ENCODE measurements at places on chromosomes 3 and 15.

- no peak for DNase-seq
Observed at GRCh38 chr15:76930831-76931396, 635 bp upstream of the RCN2 start.

- DNase-seq: no peak
Observed at GRCh38 chr3:8645712-8646111, 1.1 kb upstream of the SSUH2 start.

DNA sequence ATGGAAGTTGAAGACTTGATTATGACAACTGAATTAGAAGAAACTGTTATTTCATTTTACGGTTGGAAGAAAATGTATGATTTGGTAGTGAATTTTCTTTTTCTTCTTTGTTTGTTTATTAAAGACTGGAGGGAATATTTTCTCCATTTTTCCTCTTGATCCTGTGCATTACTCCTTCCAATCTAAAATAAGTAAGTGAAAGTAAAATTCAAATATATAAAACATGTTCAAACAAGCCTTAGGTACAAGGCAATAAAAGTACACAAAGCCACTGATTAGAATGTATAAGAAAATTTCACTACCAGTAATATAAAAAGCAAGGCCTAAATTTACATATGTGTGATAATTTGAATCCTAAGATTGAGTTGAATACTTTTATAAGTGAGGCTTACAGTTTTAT lies 181.2 kb upstream of the MME start:
- DNase-seq: no peak

DNA sequence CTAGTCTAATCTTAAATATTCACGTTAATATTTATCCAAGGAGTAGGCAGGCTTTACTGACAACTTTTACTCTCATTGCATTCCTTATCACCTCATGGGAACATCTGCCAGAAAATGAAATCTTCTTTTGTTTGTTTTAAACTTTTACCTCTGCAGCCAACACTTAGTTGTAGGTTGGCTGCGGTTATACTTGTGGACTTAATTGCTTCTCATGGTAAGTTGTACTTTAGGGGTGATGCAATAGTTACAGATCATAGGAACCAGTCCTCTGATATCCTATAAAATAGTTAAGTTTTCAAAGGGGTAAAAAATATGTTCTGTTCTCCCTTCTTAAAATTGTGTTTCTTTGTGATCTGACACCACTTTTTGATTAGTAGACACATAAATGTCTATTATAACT lies 321.9 kb downstream of the ZPLD1 start:
- DNase-seq: no peak

DNA sequence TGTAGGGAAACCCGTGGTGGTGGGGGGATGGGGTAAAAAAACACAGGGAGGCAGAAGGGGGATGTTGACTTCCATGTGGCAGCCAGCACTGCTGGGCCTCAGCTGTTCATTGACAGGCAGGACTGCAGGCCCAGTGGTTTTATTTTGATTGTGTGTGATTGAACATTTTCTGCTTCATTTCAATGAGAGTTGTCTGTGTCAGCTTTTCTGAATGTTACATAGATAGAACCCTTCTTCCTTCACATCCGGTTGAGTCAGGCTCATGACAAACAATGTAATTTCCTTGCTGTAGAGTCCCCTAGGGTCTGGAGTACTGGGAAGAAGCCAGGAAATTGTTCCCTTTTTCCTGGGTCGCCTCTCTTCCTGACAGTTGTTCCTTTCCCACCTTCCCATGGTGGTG lies 8.2 kb upstream of the RPP25 start:
- no peak for DNase-seq

DNA sequence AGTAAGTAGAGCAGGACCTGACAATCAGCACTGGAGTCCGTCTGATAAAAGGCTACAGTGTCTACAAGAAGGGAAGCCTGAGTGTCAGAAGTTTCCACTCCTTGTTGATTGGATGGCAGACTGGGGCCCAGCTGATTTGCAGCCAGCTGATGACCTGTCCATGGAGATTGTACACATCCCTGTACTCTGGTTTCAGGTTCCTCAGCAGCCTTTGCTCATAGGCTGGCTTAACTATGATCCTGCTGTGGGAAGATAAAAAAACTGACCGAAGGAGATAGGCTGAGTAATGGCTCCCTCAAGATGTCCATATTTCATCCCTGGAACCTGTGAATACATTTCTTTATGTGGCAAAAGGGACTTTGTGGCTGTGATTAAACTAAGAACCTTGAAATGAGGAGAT lies 11.7 kb upstream of the LACTB start:
- no peak for DNase-seq

- no peak for DNase-seq
Observed at GRCh38 chr3:7576506-7576905, 715.6 kb downstream of the GRM7 start.

- DNase-seq: no peak
Observed at GRCh38 chr15:96274698-96275097, 55.8 kb upstream of the NR2F2 start.

- peak; percentile 84 for DNase-seq
Observed at GRCh38 chr15:40104865-40105516, 3.7 kb downstream of the BMF start.

- peak; percentile 77 for DNase-seq
Observed at GRCh38 chr15:41934843-41935242, 37.5 kb downstream of the EHD4 start.

- no peak for DNase-seq
Observed at GRCh38 chr3:188537606-188538005, 383.6 kb downstream of the LPP start.

DNA sequence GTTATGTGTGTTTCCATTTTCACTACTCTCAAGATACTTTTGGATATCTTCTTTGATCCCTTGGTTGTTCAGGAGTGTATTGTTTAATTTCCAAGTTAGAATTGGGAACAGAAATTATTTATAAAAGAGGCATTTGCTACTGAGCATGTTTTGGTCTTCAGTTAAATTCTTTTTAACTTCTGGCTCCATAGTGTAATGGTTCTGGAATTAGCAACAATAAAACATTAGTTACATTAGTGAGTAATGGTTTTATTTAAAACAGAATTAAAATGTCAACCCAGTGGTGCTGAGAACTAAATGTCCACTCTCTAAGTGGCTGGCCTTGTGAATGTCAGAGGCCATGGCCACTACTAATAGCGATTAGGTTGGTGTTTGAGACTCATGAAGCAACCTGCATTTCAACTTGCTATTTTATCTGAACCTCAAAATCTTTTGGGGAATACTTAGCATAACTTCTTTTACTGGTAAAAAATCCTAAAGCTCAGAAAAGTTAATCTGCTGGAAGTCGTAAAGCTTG lies 19.5 kb upstream of the MASP1 start:
- DNase-seq: no peak

- no peak for DNase-seq
Observed at GRCh38 chr3:134094491-134094890, 64.8 kb upstream of the SLCO2A1 start.

DNA sequence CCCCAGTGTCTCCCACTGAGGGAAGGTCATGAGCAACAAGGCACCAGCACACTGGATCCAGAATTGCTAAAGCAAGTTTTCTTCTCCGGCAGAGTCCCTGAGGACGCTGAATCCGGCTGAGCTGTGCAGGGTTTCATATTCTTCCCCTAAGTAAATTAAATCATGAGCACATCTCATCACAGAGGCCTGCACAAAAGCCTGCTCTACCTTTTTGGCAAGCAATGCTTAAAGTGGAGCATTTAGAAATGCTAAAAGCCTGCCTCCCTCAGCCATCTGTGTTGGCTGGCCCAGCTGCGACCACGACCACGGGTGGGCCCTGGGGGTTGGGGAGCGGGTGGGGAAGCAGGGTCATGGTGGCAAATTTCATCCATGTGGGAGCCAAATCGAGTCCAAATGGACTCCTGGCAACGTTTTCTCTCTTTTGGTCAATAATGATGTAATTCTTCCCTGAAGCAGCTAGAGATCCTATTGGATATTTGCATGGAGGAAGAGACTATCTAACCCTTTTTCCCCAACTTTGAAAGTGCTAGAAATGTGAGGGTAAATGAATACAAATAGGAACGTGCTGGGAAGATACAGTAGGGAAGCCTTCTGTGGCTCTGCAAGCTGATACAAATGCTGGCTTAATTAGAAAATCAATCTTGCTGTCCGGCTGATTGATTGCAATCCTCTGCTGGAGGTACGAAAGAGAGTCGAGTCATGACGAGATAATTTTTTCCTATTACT lies 532.8 kb upstream of the TBL1XR1 start:
- DNase-seq: no peak

DNA sequence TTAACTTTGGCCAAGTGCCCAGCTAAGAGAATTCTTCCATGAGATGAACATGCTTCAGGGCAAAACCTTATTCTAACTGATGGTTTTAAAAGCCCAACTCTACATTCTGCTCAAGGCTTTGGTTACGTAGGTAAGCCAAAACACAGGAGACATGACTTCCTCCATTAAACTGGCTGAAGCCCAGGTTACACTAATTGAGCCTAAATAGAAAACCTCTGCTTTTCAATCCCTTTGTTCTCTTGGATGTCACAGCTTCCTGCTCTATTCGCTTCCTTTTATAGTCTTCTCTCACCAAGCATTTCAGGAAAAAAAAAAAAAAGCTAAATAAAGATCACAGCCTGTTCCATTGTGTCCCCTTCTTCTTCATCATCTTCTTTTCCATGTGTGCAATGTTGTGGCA lies 420.4 kb downstream of the TIGIT start:
- DNase-seq: no peak

DNA sequence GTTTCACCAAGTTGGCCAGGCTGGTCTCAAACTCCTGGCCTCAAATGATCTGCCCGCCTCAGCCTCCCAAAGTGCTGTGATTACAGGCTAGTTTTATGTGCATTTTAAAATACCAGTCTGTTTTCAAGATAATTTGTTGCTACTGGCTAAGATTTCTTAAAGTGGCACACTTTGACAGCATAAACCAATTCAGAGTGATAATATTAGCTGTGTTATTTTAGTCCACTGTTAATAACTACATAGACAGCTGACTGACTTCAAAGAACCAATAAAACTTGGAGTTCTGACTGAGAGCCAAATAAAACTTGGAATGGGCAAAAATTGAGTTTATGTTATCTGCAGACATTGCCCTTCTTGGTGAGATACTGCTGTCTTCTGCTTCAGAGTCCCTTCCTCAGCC lies 291.8 kb downstream of the UBE2E2 start:
- DNase-seq: no peak

DNA sequence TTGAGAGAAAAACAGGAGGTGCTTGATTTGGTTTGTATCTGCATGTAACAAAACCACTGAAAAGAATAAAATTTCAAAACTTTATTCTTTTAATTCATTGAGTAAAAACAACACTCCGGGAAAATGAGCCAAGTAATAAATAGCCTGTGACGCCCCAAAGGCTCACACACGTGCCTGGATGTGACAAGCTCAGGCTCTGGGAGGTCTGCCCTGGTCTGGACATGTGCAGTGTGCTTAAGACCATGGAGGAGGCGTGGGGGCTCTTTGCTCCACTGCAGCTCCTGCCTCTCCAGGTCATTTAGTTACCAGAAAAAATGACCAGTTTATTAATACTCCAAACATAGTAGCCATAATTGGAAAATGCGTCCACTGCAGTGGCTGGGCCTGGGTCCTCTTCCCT lies 8.6 kb upstream of the NME9 start:
- DNase-seq: no peak

DNA sequence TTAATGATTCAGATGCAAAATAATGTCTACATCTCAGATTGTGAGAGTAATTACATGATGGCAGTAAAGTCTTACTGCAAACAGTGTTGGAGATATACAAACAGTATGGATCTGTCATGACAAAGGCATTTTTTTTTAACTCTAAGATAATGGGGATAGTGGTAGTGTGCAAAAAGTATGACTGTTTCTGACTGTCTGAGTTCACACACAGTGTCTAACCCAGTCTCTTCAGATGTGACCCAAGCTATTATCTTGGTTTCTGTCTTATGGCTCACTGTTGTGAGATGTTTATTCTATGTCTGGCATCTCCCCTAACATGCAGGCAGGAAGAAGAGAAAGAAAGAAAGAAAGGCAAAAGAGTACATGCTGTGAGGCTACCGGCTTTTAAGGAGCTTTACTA lies 17.0 kb downstream of the RPL39L start:
- no peak for DNase-seq

DNA sequence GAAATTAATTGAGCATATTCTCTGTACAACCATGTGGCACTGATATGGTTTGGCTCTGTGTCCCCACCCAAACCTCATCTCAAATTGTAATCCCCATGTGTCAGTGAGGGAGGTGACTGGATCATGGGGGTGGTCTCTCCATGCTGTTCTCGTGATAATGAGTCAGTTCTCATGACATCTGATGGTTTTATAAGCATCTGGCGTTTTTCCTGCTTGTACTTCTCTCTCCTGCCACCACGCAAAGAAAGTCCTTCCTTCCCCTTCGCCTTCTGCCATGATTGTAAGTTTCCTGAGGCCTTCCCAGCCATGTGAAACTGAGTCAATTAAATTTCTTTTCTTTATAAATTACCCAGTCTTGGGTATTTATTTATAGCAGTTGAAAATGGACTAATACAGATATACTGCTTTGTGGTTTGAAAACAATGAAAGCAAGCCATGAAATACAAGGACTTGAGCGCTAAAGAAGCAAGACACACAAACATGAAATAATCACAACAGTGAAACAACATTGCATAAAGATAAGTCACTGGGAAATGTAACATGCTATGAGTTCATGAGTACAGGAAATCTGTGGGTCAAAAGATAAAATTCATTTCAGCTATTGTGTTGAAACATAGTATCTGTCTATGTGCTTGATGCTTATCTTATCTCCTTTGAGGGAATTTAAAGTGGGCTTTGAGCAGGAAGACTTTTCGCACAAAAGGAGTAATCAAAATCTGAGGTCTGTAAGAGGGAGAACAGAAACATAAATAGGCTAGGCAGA lies 288.7 kb downstream of the GBE1 start:
- DNase-seq: no peak

DNA sequence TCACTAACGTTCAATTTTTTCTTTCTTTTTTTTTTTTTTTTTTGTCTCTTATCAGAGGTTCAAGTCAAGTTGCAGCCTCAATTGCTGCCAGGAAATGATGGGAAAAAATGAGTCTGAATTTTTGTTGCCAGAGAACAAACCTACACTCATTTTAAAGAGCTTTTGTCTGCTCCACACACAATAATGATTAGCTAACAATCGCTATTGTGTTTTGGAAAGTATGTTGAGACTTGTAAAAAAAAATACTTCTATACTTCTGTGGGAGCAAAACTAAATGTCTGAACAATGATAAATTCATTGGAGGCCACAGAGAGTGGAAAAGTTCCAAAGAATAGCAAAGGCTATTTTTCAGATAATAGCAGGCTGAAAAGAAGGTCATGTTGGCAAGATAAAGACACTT lies 176.3 kb upstream of the LMCD1 start:
- DNase-seq: no peak

- no peak for DNase-seq
Observed at GRCh38 chr3:29319798-29320197, 38.9 kb downstream of the RBMS3 start.

- DNase-seq: no peak
Observed at GRCh38 chr3:37291275-37291700, 116.9 kb upstream of the LRRFIP2 start.

Measured in activated CD4-positive, alpha-beta T cell treated with anti-CD3 and anti-CD28 coated beads, Interleukin-2, Interleukin-4, amounts not matched to agents 100 ng/mL and 50 ng/mL, durations not matched to agents 16 hours and 8 hours (primary cell).